ENCODE measurements at places on chromosomes 12 and 14.
A peak's percentile ranks its signal among the peaks of the same experiment; 100 is the strongest.

DNA sequence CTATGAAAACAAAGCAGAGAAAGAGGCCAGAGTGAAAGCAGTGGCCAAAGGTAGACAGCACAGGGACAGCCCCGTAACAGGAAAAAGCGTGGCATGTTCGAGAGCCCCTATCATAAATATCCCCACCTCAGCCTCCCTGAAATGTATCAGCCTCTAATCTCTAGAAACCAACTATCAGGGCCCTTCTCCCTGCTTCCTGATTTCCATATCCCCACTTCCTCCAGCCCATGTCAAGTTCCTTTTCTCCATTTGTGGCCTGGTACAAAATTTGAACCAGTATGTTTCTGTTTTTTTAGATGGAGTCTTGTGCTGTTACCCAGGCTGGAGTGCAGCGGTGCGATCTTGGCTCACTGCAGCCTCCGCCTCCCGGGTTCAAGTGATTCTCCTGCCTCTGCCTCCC is 16.9 kb downstream of the DEPDC4 start:
- DNase-seq: no peak

DNA sequence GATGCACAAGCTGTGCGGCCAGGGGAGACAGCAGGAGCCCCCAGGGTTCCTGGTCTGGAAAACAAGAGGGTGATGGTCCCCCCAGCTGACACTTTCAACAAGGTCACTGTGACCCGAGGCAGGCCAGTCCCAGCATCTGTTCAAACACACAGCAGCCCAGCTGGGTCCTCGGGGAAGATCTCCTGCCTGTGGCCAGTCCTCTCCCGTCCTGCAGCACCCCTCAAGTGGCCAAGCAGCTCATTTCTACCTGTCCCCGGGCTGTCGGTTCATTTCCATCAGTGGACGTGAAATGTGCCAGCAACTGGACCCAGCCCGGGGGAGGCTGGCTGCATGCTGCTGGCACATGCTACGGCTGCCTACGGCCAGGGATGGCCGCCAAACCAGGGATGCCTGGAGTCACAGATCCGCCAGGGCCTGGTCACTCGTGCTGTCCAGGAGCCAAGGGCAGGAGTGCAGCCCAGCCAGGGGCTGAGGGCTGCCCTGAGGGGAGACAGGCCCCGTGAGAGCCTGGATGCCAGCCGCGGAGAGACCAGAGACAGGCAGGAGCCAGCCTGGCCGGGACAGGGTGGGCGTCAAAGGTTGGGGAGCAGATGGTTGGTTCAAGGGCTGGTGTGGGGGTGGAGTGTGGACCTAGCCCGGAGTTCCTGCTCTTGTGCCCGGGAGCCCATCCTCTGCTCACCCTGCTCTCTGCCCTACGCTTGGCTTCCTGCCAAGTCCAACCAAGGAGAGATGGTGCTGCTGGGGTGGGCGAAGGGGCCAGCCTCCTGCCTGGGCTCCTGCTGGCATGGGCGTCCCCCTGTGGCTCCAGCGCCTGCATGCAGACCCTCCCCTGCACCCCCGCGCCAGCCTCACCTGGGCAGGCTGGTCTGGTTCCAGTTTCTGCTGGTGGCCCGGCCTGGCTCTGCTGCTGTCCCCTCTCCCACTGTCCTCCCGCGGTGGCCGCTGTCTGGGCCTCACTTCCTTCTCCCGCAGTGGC is 143.8 kb downstream of the ADGRD1 start:
- DNase-seq: no peak

DNA sequence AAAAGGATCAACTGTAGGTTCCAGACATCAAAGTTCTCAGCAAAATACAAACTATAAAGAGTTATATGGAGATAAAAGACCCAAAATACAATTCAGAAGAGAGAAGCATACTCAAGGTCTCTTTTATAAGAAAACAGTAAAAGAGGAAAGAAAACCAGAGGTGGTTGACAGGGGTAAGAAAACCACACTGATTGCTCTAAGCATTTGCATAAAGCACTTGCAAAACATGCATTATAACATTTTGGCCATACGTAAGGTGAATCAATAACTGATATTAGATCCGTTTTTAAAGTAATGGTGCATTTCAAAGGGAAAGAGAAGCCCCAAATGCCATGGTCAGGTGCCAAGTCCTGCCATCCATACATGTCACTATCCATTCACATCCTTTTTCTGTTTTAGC is 5.9 kb downstream of the DDHD1 start:
- DNase-seq: no peak

- DNase-seq: no peak
Observed at GRCh38 chr14:87952307-87953094, 40.5 kb downstream of the GALC start.

DNA sequence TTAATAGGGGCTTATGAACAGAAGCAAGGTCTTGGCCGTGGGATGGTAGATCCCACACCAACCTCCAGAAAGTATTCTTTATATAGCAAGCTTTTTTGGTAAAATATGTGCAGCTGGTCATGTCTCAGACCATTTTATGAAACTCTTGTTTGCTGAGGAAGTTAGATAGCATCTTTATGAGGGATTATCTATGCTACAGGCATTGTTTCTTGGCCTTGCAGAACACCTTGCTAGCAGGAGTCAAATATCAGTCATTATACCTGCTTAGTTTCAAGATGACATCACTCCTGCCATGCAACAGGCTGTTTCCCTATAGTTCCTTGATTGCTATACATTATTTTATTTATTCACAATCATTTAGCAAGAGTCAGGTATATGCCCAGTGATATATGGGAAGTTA is 84.8 kb upstream of the LRFN5 start:
- no peak for DNase-seq

- DNase-seq: peak; percentile 86
Observed at GRCh38 chr12:56941299-56942017, 7.2 kb upstream of the SDR9C7 start.

DNA sequence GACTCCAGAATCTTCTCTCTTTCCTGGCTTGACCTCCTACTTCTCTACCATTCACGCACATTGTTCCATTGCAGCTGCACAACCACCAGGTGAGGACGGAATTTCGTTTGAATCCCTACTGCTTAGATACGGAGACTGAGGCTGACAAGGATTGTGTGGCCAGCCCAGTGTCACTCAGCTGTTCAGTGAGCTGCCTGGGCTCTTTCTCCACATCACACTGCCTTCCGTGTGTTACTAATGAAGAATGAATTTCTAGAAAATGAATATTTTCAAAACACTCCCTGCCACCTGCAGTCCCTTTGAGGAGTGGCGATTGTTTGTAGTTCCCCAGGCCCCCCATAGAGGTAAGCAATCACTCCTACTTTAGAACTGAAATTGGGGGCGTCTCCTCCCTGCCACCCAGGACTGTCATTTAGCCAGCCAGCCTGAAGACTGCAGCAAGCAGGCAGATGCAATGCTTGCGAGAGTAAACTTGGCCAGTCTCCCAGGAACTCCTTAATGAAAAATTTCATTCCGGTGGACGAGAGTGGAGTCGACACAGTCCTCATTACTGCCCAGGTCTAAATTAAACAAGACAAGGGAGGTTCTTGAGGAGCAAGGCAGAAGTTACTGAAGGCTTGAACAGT is 239.7 kb downstream of the SLC41A2 start:
- DNase-seq: no peak

GRCh38 chr14:71834284-71835204 is 97.7 kb upstream of the RGS6 start:
- DNase-seq: no peak

- DNase-seq: peak; percentile 72
Observed at GRCh38 chr12:252636-253035, 10.0 kb downstream of the SLC6A13 start.

GRCh38 chr14:93039649-93040315 is 75.9 kb downstream of the ITPK1 start:
- no peak for DNase-seq

- no peak for DNase-seq
Observed at GRCh38 chr14:94700336-94700735, 69.6 kb downstream of the GSC start.

- DNase-seq: peak; percentile 81
Observed at GRCh38 chr12:16349131-16349460, 1.7 kb downstream of the MGST1 start.

GRCh38 chr12:21942377-21942703 is 1.1 kb upstream of the ABCC9 start:
- no peak for DNase-seq

DNA sequence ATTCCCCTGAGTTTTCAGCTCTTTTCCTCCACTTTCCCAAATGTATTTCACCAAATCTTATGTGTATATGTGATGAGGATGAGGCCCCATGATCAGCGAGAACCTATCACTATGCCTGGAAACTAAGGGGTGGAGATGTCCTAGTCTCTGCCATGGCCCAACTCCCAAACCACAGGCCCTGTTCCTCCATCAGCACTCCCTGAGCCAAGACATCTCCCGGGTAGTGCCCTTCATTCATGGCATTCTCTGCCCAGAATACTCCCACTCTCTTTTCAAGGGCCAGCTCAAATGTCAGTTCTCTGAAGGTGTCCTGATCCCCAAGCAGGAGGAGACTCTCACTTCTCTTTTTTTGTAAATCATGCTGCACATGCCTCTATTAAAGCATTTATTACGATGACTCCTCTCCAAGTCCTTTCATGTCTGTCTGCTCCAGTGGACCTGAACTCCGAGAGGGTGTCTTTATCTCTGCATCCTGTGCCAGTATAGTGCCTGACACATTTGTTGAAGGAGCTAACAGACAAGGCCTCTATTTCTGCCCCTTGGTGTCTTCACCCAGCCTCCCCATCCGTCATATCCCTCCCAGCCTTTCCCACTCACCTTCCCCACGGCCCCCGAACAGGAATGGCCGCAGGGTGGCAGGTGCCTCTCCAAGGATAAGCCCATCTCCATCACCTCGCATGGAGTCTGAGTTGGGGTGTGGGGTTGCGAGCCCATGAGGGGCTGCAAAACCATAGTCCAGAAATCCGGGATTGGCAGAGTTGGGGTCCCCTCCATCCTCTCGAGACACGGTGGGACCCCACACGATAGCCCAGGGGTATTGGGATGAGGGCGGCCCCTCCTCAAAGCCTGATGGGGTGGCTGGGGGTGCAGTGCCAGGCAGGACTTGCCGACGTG is 3.7 kb downstream of the PIANP start:
- peak; percentile 13 for DNase-seq
